Stimulated activated CD8-positive, alpha-beta memory T cell treated with anti-CD3 and anti-CD28 coated beads, Interleukin-4, amount 100 ng/mL, for 1 hour (primary cell): ENCODE measurements at places on chromosomes 3 and 15.

DNA sequence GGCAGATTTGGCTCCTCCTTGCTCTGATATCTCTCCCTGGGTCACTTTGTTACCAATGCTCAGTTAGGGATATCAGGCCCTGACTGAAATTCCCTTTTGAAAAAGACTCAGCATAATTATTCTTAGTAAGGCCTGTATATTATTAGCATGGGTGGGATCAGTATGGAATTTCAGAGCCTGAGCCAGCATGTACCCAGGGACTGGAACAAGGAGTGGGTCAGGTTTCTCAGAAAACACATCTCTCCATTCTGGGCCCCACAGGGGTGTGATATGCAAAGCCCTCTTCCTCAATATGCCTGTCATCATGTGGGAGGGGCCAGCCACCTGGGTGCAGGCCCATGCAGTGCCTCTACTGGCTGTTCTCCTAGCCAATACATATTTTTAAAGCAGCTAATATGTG, 423.2 kb downstream of the EPHB1 start:
- no peak for DNase-seq

DNA sequence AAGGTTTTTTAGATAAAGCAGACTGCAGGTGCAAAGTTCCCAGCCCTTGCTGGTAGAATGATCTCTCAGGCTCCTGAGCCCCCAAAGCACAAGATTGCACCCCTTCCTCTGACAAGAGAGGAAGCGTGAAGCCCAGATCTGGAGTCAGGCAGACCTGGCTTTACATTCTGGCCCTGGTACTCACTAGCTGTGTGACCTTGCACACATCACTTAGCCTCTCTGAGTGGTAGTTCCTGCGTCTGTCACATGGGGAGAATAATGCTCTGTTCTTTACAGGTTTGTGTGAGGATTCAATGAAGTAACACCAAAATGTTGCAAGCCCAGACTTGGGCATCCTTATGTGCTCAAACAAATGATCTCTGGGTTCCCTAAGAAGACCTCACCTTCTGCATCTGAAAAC, 141.5 kb downstream of the SMAD6 start:
- no peak for DNase-seq

- no peak for DNase-seq
These were observed 82.1 kb downstream of the DLG1 start for GRCh38 chr3:197216169-197216860.

DNA sequence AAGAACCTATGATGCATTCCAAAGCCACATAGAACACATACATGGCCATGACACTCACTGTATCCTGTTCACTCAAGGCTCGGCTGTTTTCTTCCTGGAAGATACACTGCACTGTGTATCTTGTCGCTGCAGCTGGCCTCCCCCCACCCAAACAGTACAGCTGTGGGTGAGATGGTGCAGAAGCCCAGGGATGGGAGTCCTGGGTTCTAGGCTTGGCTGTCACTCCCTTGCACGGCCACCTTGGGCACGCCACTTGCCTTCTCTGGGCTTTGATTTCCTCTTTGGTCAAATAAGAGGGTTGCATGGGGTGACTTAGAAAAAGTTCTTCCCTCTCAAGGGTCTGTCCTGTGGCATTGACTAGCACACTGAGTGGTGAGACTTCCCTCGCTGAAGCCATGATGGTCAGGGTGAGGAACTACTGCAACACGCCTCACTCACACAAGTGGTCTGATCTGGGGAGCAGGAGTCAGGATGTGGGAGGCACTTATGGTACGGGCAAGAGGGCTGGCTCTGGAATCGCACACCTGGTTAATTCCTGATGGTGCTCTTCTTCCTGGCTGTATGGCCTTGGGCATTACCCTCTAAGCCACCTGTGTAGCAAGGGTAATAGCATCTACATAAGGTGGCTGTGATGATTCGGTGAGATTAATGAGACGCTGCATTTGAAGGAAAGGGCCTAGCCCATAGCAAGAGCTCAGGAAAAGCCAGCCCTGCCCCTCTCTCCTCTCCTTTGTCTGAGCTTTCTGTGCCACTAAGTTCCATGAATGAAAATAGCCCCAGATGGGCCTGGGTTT, 44.0 kb downstream of the ANP32A start:
- no peak for DNase-seq

DNA sequence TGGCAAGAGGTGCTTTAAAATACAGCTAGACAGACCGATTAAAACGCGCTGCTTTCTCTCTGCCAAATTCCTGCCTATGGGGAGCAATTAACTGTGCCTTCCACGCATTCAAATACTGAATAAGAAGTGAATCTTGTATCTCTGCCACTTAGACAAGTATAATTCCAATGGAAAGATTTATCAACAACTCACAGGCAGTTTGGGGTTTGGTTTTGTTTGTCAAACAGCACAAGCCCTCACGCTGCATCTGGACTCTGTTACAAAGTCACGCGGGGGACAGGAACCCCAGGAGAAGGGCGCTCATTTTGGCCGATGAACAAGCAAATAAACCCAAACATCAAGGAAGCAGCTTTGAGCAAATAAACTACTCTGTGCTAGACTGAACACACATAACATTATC, 61.8 kb upstream of the TMCO5A start:
- no peak for DNase-seq

- DNase-seq = no peak
These were observed 1.3 kb downstream of the ACTR8 start for GRCh38 chr3:53880396-53881345.

DNA sequence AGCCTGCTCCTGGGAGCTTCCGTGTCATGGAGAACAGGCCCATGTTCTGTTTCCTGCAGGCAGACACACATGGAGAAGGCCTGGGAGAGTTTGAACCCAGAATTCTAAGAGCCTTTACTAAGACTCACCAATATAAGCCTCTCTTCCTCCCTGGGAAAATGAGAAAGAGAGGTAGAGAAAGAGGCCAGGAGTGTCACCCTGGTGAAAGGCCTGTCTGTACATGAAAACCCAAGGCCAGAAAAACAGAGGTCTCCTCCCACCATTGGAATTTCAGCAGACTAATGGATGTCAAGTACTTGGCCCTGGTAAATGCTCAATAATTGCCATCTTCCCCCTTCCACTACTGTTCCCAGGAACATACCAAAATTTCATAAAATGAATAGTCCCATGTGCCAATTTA, 117.6 kb downstream of the TOP2B start:
- no peak for DNase-seq

DNA sequence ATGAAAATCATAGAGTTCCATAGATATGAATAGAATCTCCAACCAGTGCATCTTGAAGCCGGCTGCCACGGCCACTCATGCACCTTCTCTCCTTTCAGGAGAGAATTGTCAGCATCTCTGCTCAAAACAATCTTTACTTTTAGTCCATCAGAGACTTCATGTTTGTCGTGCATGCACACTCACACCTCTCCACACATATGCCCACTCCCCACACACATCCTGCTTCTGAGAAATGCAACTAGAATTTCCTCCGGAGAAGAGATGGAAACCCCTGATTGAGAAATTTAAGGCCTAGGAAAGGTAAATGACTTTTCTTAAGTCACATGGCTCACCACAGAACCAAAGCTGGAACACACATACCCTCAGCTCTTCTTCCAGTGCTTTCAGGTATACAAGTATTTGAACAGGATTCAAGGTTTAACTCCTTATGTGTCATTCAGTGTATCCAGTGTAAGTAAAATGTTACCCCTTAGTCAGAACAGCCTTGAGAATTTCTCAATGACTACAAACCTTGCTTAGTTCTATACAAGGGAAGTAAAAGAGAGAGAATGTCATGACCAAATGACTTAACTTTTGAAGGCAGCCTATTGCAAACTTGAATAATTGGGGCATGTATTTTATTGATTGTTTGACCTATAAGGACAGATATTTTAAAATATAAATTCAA, 69.1 kb upstream of the TSEN2 start:
- no peak for DNase-seq

DNA sequence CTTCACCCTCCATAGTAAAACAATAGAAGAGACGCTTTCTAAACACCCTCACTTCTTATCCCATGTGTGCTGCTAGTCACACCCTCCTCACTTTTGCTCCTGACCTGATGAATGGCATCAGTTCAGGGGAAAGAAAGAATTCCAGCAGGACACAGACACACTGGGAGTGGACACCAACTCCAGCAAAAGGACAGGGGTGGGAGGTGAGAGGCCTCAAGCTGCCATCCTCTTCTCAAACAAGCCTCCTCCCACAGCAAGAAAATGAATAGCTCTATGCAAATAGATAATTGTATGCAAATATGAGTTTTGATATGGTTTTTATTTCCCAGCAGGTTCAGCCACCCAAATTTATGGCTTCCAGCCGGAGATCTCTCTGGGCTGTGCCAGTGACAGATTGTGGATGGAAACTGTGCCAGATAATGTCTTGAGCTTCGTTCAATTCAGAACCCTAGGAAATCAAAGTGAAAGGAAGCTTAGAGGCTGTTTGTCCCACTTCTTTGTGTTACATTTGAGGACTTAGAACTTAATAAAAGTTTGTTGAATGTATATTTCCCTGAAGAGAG, 209.3 kb upstream of the PPP2R3A start:
- no peak for DNase-seq

GRCh38 chr15:101657968-101658784, 6.0 kb upstream of the TM2D3 start:
- no peak for DNase-seq

- no peak for DNase-seq
These were observed 84.3 kb downstream of the ADAMTS7 start for GRCh38 chr15:78726870-78727551.

DNA sequence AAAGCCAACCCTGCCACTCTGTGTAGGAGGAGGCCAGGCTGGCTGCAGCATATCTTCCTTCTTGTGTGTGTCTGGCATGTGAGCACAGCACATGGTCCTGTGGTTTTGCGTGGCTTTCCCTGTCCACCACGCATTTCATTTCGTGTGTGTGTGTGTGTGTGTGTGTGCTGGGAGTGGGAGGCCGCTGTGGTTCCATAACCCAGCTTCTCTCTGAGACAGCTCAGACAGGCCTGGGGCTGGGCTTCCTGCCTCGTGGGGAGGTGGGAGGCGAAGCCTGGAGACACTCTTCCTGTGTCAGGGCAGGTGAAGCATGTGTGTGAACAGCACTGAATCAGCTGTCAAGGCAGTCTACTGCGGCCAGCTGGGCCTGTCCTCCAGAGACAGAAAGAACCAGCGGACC, 16.0 kb upstream of the MRPS22 start:
- DNase-seq = no peak

GRCh38 chr3:13539292-13539638, 9.7 kb upstream of the FBLN2 start:
- no peak for DNase-seq

DNA sequence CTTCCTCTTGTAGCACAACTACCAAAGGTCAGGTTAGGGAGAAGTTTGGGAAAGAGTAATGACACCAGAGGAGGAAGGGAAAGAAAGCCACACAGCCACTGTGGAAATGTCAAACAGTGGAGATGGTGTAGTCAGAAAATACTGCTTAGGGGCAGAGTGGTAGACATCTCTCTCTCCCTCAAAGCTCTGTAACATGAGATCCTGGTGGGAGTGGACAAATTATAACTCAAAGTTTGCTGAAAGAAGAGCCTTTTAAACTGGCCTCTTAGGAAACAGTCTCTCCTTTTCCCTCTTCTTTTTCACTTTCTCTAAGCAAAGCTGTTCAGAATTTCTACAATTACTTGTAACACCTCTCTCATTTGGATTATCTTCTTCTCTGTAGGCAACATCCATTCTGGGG, 55.8 kb downstream of the LRRN1 start:
- no peak for DNase-seq

- DNase-seq = no peak
These were observed 93.0 kb downstream of the FHIT start for GRCh38 chr3:61158216-61158615.

DNA sequence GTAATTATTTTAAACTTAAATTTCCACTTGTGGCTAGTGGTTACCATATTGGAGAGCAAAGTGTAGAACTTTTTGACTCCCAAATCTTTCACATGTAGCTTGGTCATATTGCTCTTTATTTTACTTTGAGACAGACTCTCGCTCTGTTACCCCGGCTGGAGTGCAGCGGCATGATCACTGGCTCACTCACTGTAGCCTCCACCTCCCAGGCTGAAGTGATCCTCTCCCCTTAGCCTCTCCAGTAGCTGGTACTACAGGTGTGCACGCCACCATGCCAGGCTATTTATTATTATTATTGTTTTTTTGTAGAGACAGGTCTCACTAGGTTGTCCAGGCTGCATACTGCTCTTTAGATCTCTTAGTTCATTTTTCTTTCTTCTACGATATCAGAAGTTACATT, 3.9 kb downstream of the FNDC3B start:
- DNase-seq = no peak

DNA sequence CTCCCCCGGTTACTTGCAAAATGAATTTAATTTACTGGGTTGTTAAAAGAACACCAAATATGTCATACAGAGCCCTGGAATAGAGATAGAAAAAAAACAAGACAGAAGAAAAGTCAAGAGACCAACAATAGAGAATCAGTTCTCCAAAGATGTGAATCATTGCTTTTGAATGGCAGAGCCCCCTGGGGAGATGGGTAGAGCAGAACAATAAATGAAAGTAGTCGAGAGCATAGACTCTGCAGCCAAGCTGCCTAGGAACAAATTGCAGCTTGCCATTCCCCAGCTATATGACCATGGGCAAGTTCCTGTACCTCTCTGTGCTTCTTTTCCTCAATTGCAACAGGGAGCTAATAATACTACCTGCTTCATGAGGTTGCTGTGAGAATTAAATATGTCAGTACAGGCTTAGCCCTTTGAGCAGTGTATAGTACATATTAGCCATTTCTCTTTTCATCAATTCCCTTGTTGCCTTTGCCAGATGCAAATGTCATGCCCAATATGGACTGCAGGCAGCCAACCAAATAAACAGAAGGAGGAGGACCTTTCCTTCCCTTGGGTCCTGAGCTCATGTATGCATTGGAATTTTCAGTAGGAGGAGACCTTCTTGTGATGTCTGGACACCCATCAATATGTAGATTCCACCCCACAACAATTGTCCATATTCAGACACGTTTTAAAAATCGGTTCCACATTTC, 25.0 kb upstream of the BFSP2 start:
- no peak for DNase-seq

DNA sequence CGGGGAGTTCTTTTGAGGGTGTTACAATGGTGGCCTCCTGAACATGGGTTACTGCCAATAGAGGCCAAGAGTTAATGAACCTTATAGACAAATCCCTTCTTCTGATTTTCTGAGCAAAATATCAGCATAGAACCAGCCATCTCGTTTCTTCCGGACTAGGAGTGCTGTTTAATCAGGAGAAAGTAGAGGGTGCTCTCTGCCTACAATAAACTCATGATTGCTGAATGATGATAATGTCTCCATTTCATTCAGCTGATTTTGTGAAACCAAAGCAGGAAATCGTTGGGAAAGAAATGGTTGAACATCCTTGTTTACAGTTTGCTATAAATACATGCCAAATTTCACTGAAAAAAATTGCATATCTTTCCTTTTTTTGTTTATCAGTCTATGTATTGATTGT, 142.8 kb upstream of the PLSCR5 start:
- DNase-seq = no peak

- DNase-seq = no peak
These were observed 50.4 kb upstream of the CMSS1 start for GRCh38 chr3:99767291-99767690.

DNA sequence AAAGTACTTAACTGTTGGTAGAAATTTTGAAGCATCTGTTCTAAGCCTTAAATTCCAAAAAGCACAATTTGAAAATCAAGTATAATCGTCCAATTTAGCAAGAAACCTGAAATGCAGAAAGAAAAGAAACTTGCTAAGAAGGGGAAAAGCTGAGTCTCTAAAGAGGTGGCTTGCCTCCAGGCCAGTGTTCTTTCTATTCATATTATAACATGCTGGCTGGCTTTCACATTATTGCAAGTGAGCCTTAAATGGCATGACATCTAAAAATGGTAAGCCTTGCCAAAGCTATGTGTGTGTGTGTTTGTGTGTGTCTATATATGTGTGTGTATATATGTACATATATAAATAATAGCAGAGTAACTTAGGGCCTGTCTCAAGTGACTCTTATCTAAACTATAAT, 89.5 kb downstream of the FGF12 start:
- DNase-seq = no peak

GRCh38 chr3:183182732-183183610, 20.4 kb upstream of the LAMP3 start:
- no peak for DNase-seq
